ENCODE measurements at places on chromosomes 6 and 20.

- DNase-seq, result no peak
Measured at GRCh38 chr20:5039255-5039657, 37.9 kb upstream of the SLC23A2 start.

GRCh38 chr20:37456948-37457347, 64.1 kb upstream of the NNAT start:
- DNase-seq, result no peak

GRCh38 chr6:38512211-38512610, 127.5 kb downstream of the BTBD9 start:
- no peak for DNase-seq

DNA sequence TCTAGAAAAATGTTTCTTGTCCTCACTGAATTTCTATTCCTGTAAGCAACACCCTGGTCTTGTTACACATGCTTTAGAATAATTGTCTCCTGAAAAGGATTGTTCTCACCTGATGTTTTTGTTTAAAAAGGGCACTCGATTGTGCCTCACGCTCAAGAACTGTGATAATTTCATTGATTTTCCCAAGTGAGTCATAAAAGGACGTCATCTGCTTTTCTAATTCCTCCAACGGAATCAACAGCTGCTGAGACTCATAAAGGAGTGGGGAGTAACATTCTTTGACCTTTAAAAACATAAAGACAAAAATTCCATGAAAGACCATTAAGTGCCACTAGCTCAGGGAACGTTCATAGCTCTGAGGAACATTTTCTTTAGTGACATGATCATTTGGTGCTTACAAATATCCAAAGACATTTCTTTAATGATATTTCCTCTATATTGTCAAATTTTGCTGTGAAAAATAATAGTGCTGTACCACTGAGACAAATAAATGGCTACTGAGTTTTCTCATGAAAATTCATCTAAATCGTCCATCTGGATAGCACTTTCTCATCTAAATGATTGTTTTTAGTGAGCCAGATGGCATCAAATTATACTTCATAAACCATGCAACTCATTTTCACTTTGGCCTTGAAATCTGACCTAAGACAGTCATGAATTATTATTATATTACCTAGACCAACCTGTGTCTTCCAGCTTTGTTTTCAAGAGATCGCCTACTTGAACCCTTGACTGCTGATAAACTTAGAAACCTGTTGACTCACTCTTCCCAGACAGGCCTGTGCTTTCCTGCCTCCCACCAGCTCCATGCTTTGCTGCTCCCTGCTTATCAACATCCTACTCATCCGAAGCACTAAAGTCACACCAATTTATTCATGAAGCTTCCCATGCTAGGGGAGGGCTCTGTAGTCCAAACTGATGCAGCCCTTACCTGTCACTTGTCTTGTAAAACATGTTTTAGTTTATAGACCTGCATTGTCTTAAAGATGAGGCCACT, 178.2 kb downstream of the SYNE1 start:
- no peak for DNase-seq

DNA sequence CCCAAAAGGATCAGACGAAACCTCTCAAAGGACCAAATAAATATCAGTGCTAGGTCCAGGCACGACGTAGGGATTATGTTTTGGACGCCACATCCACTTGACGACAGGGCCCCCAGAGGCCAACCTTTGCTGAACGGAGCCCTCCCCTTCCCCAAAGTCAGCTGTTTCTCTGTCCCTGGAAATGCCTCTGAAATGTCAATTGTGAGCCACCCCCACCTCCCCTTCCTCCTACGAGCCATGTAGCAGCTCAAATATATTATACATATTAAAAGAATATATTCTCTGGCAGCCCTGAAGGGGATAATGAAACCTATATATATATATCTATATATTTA, 39.6 kb upstream of the BLCAP start:
- DNase-seq, result no peak

DNA sequence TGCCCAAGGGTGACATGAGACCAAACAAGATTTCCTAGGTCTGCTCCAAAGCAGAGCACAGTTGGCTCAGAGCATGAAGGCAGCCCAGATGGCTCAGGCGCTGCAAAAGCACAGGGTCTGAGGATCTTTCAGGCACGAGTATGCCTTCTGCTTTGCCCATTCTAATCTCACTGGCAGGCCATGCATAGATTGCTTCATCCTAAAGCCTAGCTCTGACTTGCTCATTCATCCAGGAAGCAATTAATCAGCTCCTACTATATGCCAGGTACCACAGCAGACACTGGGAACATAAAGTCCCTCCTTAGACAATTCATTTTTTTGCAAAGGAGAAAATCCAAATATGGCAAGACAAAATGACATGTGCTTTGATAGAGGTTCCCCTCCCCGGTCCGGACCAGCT, 31.2 kb downstream of the GPLD1 start:
- DNase-seq, result no peak

- DNase-seq, result no peak
Measured at GRCh38 chr20:34262488-34263288, 21.5 kb downstream of the ASIP start.

GRCh38 chr20:44005661-44006060, 91.0 kb downstream of the TOX2 start:
- no peak for DNase-seq
